Activated CD4-positive, alpha-beta T cell treated with anti-CD3 and anti-CD28 coated beads for 1 hour (primary cell): ENCODE measurements at places on chromosomes 1 and 21.

- DNase-seq, result no peak
These were observed 6.9 kb downstream of the DIRAS3 start for GRCh38 chr1:68043443-68044090.

- DNase-seq, result no peak
These were observed 3.5 kb downstream of the EPHX1 start for GRCh38 chr1:225813214-225813964.

GRCh38 chr1:113389953-113390834 is at the start of gene MAGI3:
Gene MAGI3 (plus strand): TSS chr1:113390515. CDS start chr1:113391034, 519 bp downstream.
- DNase-seq, result peak; percentile 86

- DNase-seq, result no peak
These were observed 6.1 kb downstream of the CD1C start for GRCh38 chr1:158295791-158296190.

DNA sequence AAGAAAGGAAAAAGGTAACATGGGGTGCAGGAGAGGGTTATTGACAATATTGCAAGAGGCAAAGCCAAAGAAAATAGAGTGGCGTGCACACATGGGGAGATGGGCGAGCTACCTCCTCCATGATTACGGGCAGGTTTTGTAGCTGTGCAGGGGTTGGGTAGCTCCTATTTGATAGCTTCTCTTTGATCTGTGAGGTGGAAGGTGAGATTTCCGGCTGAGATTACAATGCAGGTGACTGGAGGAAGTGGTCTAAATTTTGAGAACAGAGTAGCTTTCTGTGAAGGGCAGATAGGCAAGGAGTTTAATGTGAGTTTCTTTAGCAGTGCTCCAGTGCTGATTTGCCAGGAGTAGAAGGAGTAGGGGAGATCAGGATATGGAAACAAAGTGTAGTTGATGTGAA is 263.4 kb downstream of the PLA2G4A start:
- DNase-seq, result no peak

- DNase-seq, result no peak
These were observed 46.6 kb downstream of the TENT5C start for GRCh38 chr1:117652421-117652820.

DNA sequence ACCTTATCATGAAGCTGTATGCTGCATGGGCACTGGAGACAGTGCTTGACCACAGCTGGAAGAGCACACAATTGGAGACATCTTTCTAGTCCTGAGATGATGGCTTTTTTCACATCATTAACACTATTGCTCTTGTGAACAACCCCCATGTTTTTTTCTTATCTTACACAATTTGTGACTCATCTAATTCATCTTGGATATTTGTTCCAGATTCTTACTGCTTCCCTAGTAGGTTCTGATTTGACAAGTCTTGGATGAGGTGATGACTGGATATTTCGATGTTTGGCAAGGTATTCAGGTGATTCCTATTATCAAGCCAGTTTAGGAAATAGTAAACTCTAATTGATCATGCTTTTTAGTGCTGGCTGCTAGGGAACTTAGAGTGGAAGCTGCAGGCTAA is 23.7 kb downstream of the HLX start:
- DNase-seq, result no peak

- no peak for DNase-seq
These were observed 8.1 kb downstream of the SNX7 start for GRCh38 chr1:98669355-98670296.

- DNase-seq, result peak; percentile 76
These were observed at the start of gene IFI44 for GRCh38 chr1:78649628-78650027. Gene IFI44 (plus strand): TSS chr1:78649831. CDS start chr1:78650196, 365 bp downstream.

- no peak for DNase-seq
These were observed 1.1 kb upstream of the MTMR11 start for GRCh38 chr1:149937759-149938158.

GRCh38 chr1:94503153-94503552 is 38.4 kb downstream of the F3 start:
- no peak for DNase-seq

DNA sequence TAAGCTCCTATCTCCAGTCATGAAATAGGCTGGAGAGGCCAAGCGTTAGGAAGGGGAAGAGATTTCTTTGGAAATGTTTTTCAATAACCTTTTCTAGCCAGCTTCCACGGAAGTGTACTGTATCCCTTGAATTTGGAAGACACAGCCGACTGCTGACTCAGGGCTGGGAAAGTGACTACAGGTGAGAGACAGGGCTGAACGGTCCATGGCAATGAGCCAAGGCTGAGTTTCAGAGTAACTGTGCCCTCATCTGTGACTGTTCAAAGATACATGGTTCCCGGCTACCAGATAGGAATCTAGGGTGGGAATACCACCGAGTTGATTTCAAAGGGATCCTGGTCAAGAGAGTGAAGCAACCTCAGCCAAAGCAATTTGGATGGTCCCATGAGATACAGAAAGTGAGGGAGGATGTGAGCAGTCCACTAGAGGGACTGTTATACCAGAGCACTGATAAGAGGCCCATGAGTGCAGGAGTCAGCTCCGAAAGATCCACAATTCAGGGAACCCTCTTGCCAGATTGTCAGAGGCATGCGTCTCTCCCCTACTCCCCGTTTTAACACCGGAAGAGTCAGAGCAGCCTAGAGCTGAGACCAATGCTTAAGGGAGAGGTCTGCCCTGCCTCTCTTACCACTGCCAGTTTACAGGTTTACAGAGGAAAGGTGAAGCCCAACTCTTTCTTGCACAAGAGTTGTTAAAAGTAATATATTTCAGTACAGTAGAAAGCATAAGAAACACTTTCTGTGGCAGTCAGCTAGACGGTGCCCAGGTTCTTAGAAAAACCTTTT is 3.2 kb upstream of the KRTAP19-8 start:
- DNase-seq, result no peak

DNA sequence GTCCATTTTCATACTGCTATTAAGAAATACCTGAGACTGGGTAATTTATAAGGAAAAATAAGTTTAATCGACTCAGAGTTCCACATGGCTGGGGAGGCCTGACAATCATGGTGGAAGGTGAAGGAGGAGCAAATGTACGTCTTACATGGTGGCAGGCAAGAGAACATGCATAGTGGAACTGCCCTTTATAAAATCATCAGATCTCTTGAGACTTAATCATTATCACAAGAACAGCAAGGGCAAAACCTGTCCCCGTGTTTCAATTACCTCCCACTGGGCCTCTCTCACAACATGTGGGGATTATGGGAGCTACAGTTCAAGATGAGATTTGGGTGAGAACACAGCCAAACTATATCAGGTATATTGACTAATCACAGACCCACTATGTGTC is 370.2 kb upstream of the USP24 start:
- DNase-seq, result no peak

DNA sequence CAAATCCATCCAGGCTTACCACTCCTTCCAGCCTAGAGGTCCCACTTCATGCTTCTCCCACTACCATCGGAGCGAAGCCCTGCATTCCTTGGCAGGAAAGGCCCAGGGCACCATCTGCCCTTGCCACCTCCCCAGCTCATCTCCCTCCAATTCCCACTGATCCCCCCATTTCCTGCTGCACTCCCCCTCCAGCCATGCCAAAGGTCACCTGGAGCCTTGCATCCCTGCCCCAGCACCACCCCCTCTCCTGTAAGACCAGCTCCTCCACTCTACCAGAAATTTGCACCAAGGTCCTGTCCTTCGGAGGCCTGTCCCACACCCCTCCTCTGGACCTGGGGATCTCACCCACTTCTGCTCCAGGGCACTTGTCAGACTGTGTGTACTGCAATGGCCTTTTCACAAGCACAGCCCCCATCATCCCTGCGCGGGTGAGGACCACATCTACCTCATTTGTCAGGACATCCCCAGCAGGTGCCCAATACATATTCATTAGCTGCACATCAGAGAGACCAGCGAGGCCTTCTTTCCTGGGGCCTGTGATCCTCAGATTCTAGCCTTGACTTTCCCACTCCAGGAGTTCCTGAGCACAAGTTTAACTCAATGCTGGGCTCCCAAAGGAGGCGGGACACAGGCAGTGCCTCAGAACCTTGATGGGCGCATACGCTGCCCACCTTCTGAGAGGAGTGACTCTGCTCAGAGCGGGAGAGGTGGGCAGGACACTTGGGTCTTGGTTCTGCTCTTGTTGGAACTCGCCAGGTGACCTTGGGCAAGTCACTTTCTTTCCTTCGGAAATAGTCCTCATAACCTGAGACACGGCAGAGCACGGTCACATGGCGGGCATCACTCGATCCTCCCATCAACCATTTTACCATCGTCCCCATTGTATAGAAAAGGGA is 49.9 kb upstream of the EDN2 start:
- no peak for DNase-seq

GRCh38 chr1:60969971-60970509 is 112.3 kb upstream of the NFIA start:
- no peak for DNase-seq

GRCh38 chr1:230784163-230784562 is 37.0 kb downstream of the CAPN9 start:
- no peak for DNase-seq

GRCh38 chr21:24823247-24823646 is 784.0 kb downstream of the MRPL39 start:
- no peak for DNase-seq

DNA sequence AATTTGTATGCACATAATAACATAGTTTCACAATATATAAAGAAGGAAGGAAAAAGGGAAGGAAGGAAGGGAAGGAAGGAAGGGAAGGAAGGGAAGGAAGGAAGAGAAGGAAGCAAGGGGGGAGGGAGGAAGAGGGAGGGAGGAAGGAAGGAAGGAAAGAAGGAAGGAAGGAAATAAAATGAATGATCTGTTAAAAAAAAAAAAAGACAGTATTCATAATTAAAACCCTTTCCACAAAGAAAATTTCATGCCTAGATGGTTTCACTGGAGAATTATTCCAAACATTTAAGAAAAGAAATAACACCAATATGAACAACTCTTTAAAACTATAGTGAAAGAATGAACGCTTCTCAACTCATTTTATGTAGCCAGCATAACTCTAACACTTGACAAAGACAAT is 44.8 kb downstream of the CDKN2C start:
- no peak for DNase-seq

DNA sequence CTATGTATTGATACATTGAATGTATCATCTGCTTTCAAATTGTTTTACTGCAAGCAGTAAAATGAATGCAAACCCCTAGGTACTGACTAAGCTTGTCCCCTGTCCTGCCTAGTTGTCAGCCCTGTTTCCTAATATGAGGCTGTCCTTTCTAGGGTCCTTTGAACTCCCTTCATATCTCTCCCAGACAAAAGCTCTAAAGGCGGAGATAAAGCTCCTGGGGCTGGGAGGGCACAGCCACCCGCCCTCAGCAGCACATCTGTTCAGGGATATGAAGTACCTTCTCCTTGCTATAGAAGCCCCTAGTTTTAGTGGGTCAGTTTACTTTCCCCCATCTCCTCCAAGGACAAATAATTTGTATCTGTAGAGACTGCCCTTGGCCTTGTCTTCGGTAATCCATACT is 93.1 kb upstream of the ETS2 start:
- no peak for DNase-seq

- DNase-seq, result no peak
These were observed 8.2 kb upstream of the S1PR1 start for GRCh38 chr1:101228424-101229134.

GRCh38 chr1:221823561-221823960 is 81.7 kb upstream of the DUSP10 start:
- no peak for DNase-seq

DNA sequence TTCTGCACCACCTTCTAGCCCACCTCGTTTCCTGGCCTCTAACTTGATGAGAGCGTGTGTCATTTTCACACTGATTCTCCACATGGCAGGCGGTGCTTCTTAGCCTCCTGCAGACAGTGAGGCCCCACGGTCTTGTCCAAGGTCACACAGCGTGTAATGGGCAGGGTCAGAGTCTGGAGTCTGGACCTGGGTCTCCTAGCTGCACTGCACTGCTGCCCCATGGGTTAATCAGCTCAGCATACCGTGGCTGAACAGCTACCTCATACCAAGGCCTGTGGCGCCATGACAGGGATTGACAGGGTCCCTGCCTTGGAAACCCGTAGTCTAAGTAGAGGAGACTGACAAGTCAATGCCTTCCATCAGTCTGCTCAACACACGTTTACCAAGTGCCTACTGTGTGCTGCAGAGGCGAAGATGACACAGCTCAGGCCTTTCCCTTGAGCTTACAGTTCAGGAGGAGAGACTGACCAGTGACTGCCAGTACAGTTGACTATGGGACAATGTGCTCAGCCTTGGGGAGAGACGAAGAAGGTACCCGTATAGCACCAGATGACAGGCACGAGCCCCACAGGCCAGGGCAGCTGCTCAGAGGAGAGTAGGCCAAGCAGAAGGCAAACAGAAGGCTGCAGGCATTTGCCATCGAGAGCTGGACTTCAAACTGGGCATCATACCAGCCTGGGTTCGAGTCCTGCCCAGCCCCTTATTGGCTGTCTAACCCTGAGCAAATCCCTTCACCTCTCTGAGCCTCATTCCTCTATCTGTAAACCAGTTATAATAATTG is 5.5 kb downstream of the PCSK9 start:
- DNase-seq, result no peak

GRCh38 chr1:202306535-202307345 is 35.0 kb downstream of the UBE2T start:
- no peak for DNase-seq

GRCh38 chr1:161702250-161702649 is 4.8 kb upstream of the FCRLA start:
- DNase-seq, result no peak

GRCh38 chr1:32052887-32053286 is 19.9 kb upstream of the TMEM39B start:
- no peak for DNase-seq

GRCh38 chr1:201628490-201628889 is 89.6 kb downstream of the NAV1 start:
- no peak for DNase-seq

GRCh38 chr1:91707114-91707889 is 178.6 kb downstream of the TGFBR3 start:
- no peak for DNase-seq

GRCh38 chr1:174191349-174191862 is 32.1 kb downstream of the RABGAP1L start:
- DNase-seq, result no peak

GRCh38 chr1:228507961-228508652 is 20.9 kb downstream of the RNF187 start:
- no peak for DNase-seq

GRCh38 chr1:186409091-186409490 is 33.5 kb downstream of the ODR4 start:
- no peak for DNase-seq

GRCh38 chr1:43232074-43232473 is 37.7 kb upstream of the TMEM125 start:
- DNase-seq, result no peak

DNA sequence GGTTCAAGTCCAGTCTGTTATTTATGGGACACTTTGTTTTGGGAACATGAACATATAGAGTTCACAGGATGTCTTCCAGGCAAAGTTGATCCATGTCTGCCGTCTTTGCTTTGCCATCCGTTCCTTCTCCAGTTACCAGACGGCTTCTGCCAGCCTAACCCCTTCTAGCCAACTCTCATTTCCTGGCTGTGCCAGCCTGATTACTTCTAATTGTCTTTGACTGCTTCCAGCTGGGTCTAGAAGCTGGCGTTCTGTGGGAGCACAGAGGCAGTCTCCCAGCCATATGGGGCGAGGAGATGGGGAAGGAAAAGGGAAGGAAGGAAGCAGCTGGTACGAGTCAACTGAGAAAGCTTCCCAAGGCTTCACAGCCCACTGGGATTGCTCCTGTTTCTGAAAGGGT is 3.1 kb upstream of the HUNK start:
- no peak for DNase-seq
